Activated T-cell treated with anti-CD3 and anti-CD28 coated beads, Interleukin-2, amount 50 U/mL, for 1 hour (primary cell): ENCODE measurements at places on chromosomes 5 and 9.

- no peak for DNase-seq
Observed at GRCh38 chr5:174972291-174972690, 247.9 kb downstream of the MSX2 start.

- no peak for DNase-seq
Observed at GRCh38 chr9:96435345-96435744, 14.6 kb upstream of the HABP4 start.

- no peak for DNase-seq
Observed at GRCh38 chr9:15469406-15469805, 41.4 kb downstream of the PSIP1 start.

GRCh38 chr5:148884339-148885020 is 58.1 kb downstream of the ADRB2 start:
- no peak for DNase-seq

DNA sequence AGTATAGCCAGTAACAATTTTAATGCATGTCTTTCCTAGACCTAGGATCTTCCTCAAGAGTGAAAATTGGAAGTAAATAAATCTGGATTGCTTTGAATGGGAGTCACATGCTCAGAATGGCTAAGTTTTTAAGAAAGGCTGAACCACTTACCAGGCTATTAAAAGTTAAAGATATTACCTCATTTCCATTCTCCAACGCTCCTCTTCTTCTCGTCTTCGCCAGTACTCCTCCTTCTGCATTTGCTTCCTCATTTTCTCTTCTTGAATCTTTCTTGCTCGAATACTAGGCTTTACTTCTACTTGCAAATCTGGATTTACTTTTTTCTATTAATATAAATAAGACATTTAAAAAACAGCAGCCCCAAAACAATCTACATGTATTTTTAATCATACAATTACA is 49.6 kb downstream of the ZFR start:
- DNase-seq, result no peak
